NCI-H2081 (cell line): ENCODE measurements at places on chromosomes 3 and 15.

DNA sequence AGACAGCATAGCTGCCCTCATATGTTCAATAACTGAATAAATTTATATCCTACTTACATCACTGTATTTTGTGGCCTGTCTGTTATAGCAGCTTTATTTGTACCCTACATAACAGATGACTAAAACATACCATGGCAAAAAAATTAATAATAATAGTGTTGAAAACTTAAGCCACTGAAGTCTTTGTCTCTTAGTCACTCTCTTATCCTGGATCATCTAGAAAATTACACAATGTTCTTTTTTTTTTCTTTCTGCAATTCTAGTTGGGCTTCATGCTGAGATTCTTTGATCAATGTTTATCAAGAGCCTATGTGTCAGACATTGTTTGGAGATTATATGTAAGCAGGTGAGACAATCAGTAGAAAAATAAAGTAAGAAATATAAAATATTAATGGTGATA is 519.3 kb upstream of the ARPP21 start:
- no peak for DNase-seq

GRCh38 chr15:50128266-50128665 is 9.2 kb upstream of the ATP8B4 start:
- DNase-seq, result no peak

DNA sequence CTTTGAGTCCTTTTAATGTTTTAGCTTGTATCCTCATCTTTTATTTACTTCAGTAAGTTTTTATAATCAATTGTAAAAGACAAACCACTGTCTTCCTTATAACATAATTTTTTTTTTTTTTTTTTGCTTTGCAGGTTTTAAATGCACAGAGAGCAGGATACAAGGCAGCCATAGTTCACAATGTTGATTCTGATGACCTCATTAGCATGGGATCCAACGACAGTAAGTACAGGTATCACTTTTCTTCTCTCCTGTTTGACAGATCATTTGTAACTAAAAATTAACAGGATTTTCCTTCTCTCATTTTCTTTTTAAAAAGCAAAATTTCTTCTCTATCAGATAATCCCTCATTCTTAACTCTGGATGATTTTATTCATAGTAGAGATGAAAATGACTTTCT is 75.4 kb downstream of the PFN2 start:
- DNase-seq, result no peak

DNA sequence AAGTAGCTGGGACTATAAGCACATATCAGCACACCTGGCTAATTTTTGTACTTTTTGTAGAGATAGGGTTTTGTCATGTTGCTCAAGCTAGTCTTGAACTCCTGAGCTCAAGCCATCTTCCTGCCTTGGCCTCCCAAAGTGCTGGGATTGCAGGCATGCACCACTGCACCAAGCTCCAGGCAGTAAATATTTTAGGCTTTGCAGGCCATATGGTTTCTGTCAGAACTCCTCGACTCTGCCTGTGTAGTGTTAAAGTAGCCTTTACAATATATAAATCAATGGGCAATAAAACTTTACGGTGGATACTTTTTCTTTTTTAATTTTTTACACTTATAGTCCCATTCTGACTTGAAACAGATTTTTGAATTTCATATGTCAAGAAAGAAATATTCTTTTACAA is 41.6 kb downstream of the DAG1 start:
- no peak for DNase-seq

DNA sequence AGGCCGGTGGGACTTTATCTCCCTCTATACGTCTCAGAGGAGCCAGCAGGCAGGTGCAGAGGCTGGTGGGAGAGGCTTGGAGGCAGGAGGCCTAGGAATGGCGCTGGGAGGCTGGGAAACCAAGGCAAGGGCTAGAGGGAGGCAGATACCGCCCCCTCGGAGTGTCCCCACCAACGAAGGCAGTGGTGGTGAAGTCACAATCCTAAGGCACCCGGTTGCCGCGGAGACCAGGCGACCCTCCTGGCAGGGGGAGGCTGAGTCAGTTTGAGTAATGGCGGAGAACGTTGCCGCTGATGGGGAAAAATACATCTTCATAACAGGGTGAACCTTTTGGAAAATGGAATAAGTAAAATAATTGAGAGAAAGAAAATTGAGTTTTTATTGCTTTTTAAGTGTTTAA is 29.9 kb upstream of the CACNA2D2 start:
- no peak for DNase-seq

- DNase-seq, result no peak
Observed at GRCh38 chr3:67459796-67460195, 194.6 kb downstream of the SUCLG2 start.

- DNase-seq, result no peak
Observed at GRCh38 chr3:66404903-66405700, 95.7 kb downstream of the LRIG1 start.

- DNase-seq, result no peak
Observed at GRCh38 chr3:145094355-145094941, 1066.5 kb downstream of the PLOD2 start.

DNA sequence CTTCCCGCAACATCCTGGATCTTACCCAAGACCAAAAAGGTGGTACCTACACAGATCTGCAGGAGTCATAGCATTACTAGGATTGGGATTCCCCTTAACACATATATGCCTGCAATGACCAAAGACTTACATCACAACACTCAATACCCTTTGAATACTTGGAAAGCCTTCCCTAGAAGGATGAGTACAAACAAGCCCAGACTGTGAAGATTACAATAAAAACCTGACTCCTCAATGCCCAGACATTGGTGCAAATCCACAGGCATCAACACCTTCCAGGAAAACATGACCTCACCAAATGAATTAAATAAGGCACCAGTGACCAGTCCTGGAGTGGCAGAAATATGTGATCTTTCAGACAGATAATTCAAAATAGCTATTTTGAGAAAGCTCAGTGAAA is 326.8 kb downstream of the TBL1XR1 start:
- DNase-seq, result no peak

- no peak for DNase-seq
Observed at GRCh38 chr3:187567021-187567420, 103.2 kb downstream of the SST start.

DNA sequence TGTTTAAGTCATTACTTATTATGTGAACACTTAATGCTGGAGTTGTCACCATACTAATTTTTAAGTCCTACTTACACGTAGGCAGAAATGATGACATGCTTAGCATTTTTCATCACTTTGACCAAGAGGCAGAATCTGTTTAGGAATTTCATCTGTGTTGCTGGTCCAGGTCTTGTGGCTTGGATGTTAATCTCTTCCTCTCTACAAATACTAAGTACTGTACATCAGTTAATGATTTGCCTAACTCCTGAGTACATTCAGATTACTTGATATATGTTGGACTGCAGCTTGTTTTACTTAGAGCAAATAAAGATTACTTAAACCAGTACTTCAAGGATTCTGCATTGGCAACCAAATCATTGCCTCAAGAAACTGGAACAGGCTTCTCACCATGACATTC is 8.6 kb downstream of the SNRK start:
- DNase-seq, result no peak

DNA sequence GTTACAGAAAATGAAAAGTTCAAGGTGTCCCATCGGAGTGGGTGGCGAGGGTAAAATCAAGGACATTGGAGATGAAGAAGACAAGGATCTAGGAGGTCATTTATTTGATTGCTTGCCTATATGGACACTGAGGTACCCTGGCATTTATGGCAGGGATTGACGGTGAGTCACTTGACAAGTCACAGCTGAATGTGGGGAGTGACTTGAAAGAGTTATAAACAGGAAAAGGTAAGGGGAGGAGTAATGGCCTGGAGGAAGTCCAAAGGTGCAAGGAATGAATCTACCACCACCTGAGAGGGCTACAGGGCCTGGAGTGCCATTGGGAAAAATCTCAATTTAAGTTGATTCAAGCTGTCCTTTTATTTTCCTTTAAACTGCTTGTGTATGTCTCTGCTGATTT is 11.8 kb upstream of the SGO1 start:
- no peak for DNase-seq

DNA sequence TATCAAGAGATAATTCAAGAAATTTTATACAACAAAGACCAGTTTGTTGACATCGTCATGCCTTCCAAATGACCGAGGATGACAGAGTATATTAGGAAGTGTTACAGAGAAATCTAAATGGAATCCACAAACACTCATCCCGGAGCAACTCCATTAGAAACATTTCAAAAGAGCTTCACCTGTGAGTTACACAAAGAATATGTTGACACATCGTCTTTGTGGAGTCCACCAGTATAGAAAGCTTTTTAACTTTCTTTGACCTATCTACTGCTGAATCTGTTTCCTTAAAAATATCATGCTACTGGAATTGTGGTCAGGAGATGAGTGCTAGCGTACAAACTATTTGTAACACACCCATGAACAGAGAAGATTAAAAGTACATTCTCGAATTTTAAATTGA is 130.4 kb downstream of the SUCLG2 start:
- no peak for DNase-seq

DNA sequence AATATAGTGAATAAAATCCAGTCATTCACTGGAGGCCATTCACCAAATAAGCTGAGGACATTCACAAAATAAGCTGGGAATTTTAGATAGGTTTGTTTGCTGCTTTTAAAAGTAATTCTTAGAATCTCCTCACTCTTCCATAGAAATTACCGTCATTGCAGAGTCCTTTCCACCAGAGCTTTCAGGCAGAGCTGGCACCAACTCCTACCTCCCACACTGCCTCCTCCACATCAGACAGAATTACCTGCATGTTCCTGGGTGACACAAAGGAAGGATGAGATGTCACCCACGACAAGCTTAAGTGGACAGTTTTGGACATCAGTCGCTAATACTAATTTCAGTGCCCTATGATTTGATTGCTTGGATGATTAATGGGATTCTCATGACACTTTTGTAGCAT is 1113.2 kb downstream of the IGSF11 start:
- DNase-seq, result no peak

DNA sequence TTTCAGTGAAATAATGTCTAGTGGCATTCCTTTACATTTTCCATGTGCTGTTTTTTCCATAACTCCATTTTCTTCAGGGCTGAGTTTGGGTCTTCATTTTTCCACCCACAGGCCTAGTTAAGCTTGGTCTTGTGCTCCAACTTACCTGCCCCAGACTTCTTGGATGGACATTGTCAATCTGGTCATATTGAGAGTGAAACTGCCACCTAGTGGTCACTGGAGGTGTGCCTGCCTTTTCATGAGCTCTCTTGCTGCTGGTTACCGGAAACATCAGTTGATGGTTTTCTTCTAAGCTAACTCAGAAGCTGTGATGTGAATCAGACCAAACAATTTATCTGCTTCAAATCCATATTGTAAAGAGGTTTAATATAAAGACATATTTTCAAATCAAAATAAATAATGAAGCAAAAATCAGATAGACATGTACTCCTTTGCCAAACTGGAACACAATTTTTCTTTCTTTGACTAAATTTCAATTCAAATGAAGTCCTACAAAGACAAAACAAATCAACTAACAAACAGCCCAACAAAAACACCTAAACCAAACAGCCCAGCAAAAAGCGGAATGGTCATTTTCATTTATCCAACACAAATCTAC is 135.1 kb upstream of the RASGRP1 start:
- peak; percentile 67 for DNase-seq

DNA sequence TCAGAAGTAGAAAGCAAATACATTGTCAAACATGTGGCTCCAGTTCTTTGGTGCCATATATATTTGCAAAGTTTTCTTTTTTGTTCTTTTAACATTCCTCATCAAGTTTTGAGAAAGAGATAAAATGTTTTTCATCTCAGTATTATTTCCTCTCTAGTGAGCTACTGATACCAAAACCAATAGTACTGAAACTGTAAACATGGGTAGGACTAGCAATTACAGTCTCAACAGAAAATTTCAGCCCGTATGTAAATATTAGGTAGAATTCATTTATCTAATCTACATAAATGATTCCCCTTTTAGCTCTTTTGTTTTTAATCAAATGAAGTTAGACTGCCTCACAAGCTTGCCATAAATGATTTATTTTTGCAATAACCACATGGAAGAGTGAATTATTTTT is 21.4 kb downstream of the SECISBP2L start:
- DNase-seq, result no peak

DNA sequence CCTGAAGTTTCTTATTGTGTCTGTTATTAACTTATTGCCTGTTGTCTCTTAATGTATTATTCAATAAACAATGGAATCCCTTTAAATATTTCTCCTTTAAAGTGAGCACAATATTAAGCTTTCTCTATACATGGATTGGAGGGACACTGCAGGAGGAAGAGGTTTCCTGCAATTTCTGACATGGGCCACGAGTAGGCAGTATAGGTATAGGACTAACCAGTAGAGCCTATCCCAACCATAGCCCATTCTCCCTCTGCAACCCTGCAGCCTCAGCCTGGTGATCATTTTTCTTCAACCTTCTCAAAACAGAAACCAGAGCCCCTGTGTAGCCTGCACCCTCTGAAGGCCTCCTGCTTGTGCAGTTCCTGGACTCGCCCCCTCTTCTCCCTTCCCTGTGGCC is 124.8 kb downstream of the NEK10 start:
- no peak for DNase-seq

- no peak for DNase-seq
Observed at GRCh38 chr3:6099458-6100075, 761.3 kb upstream of the GRM7 start.

GRCh38 chr15:23548071-23548470 is 17.4 kb upstream of the MKRN3 start:
- no peak for DNase-seq

DNA sequence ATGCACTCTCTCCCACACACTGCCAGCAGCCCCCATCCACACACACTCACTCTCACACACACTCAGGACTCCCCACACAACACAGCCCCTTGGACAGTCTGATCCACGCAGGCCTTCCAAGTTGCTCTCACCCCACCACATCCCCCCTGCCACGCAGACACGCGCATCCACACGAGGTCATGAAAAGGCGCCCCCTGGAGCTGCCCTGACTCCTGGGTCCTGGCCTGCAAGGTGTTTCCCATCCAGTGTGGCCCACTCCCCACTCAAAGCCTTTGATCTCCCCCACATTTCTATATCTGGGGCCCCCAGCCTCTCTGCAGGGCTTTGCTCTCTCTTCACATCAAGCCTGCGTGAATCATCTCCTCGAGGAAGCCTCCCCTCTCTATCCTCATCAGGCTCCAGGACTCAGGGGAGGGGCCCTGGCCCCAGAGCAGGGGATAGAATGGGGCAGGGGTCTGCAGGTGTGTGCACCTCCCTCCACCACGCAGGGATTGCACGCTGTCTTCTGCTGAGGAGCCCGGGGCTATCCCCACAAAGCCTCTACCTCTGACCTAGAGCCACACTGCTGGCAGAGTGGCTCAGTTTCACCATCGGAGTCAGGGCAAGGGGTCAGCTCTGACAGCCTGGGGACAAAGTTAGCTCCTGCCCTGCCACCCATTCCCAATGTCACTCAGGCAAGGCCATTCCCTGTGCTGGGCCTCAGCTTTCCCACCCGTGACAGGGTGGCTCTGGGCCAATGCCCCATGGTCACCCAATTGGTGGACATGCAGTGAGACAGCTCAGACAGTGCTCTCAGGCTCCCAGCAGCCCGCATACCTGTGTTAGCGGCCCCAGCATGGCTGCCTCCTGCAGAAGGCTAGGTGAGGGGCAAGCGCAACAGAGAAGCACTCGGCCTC is 6.4 kb downstream of the MYL3 start:
- no peak for DNase-seq

DNA sequence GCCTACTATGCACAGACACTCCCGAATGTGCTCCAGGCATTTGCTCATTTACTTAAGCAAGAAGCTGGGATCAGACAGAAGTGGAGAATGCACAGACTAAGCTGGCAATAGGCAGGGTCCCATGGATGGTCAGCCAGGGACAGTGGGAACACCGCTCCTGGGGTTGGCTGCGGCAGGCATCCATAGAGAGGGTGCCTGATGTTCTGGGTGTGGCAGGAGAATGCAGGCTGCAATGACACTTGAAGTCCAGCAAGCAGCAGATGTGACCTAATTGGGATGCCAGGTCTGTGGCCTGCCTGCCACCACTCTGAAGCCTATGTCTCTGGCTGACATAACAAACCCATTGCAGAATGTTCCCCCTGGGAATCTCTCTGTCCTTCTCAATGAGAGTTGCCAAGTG is 40.2 kb upstream of the SLC6A11 start:
- DNase-seq, result no peak
